GM19239 (cell line): ENCODE measurements at places on chromosomes 12 and 14.

- DNase-seq = no peak
These were observed 808.7 kb downstream of the NRXN3 start for GRCh38 chr14:78978896-78979295.

- no peak for DNase-seq
These were observed 19.3 kb downstream of the FOXN3 start for GRCh38 chr14:89397569-89398230.

- DNase-seq = no peak
These were observed 51.4 kb upstream of the GPR132 start for GRCh38 chr14:105116451-105117256.

DNA sequence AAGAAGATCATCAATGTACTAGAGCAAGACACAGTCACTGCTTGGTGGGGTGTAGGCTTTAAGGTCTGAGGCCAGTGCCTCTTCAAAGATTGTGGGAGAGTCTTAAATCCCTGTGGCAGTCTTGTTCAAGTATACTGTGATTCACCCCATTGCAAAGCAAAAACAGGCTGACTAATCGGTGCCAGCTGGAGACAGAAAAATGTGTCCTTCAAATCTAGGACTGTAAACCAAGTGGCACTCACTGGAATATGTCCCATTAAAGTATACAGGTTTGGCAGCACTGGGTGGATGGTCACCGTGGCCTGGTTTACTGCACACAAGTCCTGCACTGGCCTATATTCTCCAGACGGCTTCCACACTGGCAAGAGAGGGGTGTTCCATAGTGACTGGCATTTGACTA, 1315.3 kb downstream of the TMEM121 start:
- no peak for DNase-seq

DNA sequence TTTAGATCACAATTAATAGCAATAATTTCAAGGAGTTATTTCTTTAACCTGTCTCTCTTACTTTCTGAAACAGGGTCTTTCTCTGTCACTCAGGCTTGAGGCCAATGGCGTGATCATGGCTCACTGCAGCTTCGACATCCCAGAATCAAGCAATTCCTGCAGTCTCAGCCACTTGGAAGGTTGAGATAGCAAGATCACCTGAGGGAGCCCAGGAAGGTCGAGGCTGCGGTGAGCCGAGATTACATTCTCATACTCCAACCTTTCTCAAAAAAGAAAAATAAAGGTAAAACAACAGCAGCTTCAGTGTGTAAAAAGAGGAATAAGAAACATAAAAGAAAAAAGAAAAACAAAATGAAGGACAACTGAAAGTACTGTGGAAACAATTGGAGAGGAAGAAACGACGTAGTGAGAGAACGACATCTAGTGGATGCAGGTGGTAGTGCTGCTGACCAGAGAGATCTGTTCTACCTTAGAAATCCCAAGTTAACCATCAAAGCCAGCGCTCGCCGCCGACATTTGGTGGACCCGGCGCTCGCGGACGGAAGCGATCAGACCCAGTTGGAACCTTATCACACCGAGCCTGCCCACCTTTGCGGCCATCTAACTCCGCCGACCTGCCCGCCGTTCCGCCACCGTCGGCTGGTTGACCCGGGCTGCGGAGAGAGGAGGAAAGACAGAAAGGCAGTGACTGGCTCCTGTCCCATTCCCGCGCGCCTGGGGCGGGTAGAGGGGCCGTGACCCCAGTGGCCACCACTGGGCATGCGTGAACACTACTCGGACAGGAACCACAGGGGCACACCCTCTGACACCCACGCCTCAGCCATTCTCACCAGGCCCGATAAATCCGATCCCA, 196.1 kb downstream of the ALG10 start:
- peak; percentile 46 for DNase-seq

DNA sequence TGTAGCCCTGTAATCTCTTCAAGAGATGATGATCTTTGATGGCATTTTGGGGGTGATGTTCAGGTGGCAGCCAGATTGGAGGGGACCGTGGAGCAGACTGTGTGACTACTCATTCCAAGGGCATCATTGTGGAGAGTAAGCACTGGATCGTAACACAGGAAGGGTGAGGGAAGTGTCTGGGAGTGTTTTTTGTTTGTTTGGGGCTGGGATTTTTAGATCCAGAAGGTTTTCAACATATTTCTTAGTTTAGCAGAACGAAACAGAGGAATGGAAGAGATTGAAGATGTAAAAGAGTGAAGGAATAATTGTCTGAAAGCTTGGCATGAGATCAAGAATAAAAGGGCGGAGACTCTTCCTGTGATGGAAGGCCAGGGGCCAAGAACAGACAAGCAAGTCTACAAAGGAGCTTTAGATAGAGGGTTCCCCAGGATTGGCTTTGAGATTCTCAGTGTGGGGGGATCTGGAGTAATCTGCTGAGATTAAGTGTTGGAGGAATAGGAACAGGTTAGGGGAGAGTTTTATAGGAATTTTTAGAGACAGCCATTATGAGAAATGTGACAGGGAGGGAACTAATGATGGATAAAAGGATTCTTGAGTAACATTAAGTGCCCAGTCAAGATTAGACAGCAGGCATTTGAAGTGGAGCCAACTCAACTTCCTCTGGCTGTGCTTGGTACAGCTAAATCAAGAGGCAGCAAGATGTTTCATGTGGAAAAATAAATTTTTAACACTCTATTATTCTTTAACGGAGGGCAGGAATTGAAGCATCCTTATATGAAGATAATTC, 79.7 kb upstream of the REP15 start:
- DNase-seq = no peak

GRCh38 chr14:34817768-34818167, 57.4 kb downstream of the BAZ1A start:
- DNase-seq = no peak

- DNase-seq = no peak
These were observed 27.6 kb downstream of the ETFBKMT start for GRCh38 chr12:31687101-31687527.

DNA sequence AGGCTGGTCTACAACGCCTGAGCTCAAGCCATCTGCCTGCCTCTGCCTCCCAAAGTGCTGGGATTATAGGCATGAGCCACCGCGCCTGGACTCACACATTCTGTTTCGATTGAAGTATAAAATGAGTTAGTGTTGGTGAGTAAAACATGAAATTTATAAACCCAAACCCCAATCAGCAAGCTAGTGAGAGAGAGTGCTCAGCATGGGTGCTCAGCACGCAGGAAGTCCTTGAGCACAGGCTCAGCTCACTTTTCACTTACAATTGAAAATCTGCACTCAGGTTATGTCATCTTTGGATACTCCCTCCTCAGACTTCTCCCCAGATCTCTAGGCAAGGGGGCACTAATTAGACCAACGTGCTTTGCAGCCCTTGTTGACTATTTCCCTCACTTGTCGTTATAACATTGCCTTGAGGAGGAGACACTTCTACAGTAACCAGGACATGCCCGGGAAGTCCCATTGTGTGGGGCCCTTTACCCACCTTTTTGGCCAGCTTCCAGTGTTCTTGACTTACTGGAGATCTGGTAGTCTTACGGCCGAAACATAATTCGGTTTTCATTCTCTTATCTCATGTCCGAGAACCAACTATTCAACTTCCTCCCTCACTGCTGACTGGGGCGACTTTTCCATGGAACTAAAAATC, 68.5 kb upstream of the AMN1 start:
- no peak for DNase-seq

- peak; percentile 42 for DNase-seq
These were observed 2.6 kb upstream of the HAL start for GRCh38 chr12:95998611-95999286.

DNA sequence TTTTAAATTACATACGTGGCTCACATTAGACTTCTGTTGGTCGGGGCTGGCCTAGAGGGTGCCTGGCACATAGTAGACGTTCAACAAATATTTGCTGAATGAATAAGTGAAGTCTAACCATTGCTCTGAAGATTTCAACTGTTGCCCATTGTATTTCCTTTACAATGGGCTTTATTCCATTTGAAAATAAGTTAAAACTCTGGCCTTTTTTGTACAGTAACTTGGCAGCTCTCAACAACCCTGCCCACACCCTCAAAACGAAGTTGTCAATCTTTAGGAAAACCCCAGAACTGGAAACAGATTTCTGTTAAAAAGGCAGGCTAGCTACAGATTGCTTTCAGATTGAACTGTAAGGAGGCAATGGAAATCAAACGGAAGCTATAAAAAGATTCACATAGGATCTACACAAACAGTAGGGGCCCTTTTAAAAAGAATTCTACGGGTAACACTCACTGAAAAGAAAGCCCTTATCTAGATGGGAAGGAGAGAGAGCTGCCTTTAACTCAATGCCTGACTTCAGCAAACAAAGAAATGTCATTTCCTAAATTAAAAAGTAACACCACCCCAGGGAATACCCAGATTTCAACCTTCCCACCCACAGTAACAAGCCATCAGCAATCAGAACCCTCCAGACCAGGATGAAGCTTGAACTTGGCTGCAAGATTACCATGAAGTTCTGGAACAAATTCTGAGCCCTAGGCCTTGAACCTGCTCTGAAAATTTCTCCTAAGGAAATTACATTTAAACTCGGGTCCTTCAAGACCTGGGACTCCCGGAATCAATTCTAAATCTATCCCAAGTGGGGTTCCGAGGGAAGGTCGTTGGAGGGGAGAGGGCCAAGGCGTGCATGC, 1.4 kb downstream of the WSB2 start:
- DNase-seq = no peak

DNA sequence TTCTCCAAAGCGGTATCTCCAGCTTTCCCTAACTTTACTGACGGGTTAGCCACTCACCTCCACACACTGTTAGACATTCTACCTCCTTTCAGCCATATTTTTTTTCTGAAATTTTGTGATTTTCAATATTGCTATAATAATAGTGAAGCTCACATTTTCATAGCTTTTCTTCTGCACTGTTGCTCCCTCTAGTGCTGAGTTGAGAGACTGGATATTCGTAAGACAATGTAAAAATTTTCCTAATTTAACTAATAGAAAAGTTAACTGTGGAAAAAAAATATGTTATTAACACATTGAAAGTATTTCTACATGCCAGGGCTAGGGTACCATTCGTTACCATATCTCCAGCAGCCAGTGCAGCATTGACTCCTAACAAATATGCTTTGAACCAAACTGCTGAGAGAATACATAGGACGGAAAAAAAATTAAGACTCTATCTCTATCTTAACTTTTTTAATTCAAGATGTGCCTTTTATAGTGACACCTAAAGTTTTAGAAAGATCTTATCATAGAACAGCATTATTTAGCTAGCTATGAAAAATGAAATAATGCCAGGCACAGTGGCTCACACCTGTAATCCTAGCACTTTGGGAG, 48.7 kb upstream of the ABCC9 start:
- DNase-seq = no peak

DNA sequence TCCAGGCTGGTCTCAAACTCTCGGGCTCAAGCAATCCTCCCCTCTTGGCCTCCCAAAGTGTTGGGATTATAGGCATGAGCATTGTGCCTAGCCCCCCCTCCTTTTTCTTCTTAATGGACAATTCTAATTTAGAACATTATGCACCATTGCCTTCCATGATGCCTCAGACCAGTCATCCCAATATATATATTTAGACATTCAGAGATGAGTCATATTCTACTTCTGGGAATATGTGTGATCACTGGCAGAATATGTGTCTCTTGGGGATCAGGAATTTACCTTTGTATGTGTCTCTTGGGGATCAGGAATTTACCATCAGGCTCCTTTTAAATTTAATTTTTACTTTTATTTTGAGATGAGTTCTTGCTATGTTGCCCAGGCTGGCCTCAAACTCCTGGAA, 7.5 kb upstream of the CCDC177 start:
- DNase-seq = no peak

DNA sequence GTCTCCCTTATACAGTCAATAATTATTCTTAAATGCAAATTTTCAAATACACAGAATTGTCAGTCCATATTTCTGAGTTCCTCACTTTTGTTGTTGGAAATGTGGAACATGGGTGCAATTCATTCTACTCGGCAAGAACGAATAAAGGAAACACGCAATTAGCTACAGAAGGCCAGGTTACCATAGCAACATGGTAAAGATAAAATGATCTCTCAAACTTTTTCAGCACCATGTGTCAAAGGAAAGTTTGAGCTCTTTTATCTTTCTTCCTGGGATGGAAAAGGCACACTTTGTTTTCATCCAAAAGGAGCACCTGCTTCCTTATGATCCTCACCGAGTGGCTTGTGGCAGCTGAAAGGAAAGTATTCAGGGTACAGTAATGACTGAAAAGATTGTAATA, 595.0 kb downstream of the RPS29 start:
- DNase-seq = no peak

- no peak for DNase-seq
These were observed 438 bp upstream of the EGLN3 start for GRCh38 chr14:33951183-33951840.

DNA sequence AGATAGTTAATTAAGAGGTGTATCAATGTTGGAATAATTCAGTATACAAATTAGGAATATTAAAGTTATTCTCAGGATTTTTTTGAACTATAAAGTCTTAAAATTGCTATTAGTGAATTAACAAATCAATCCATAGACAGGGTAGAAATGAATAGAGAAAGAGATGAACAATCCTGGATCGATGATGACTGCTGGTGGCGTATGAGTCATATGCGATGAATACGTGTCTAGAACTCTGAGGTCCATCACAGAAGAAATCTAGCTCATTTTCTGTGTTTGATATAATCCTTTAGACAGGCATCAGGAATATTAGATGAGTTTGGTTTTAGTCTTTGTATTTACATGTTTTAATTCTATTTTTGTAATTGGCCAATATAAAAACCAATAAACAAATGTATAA, 85.4 kb upstream of the RTL1 start:
- no peak for DNase-seq

GRCh38 chr12:112839386-112839972, 47.9 kb downstream of the RPH3A start:
- no peak for DNase-seq

- DNase-seq = no peak
These were observed 33.7 kb downstream of the DACT1 start for GRCh38 chr14:58671436-58671835.

DNA sequence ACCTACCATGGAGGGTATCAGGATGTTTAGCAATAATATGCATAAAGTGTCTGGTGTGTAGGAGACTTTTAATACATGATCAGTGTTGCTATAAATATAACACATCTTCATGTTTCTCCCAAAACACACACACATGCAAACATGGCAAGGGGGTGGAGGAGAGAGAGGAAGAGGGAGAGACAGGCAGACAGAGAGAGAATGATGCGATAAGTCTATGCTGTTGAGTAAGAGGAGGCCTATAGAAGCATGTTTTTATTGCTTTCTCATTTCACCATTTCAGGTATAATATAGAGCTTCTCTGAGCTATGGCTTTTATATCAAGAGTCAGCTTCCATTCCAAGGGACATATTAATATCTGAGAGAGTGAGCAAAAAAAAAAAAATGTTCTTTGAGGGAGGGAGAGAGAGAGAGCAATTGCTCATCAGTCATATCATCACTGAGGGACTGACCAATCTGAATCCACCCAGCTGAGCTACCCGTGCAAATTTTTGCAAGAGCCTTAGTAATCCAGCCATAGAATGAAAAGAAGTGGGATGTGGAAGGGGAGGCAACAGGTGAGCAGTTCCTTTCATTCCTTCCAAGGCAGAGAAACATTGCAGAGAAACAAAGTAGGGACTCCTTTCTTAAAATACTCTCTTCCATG, 54.8 kb upstream of the RASSF8 start:
- no peak for DNase-seq

DNA sequence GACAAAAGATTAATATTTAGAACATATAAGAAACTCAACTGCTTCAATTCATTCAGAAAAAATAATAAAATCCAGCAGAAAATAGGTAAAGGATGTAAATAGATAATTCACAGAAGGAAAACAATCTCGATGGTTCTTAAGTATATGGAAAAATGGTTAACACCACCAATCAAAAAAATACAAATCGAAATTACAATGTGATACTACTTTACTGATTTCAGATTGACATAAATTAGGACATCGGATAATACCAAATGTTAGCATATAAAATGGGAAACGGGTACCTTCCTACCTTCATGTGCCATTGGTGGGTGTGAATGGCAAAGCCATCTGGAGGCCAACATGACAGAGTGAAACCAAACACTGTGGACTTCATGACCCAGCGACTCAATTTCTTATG, 1.6 kb upstream of the PPP4R4 start:
- no peak for DNase-seq
